ENCODE measurements at places on chromosomes 5 and 9. TPM values are rescaled to one million over a fixed set of nuclear protein-coding genes. Genes with fewer than 3 reads are reported as not detected.

- DNase-seq = no peak
Measured at GRCh38 chr9:76796296-76796695, 32.1 kb downstream of the PCA3 start.

- no peak for DNase-seq
Measured at GRCh38 chr9:7258688-7259396, 501.1 kb downstream of the KDM4C start.

- DNase-seq = no peak
Measured at GRCh38 chr5:150561192-150561512, 53.2 kb downstream of the NDST1 start.

The BARHL1 gene
- total RNA-seq = not detected

The NDST1 gene
- total RNA-seq = 9.6 TPM

GRCh38 chr9:115202960-115203751, 85.2 kb upstream of the TNC start:
- DNase-seq = no peak

- DNase-seq = no peak
Measured at GRCh38 chr5:135127439-135128240, 93.6 kb upstream of the PITX1 start.

- no peak for DNase-seq
Measured at GRCh38 chr5:78657201-78657600, 8.6 kb upstream of the LHFPL2 start.

DNA sequence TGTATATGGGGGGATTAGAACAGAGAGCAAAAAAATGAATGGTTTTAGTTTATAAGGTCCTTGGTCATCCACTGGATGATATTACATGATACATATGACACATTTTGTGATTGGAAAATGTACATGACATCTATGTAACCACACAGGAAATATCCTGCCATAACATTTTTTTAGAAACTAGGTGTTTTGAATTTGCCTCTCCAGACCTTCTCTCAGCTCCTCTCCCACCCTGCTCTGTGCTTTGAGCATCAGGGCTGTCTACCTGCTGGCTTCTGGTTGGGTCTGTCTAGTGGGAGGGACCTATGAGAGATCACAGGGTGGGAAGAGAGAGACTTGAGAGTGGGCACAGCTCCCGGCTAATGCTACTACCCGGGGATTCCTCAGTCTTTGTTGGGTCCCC, 24.4 kb downstream of the AKNA start:
- DNase-seq = no peak

The DNAJC25 gene
- total RNA-seq = 16.3 TPM

GRCh38 chr5:143870362-143870761, 58.4 kb downstream of the HMHB1 start:
- DNase-seq = no peak

GRCh38 chr5:179616002-179616594, 7.4 kb downstream of the HNRNPH1 start:
- no peak for DNase-seq

GRCh38 chr5:82802954-82803353, 274.2 kb downstream of the TMEM167A start:
- DNase-seq = no peak

DNA sequence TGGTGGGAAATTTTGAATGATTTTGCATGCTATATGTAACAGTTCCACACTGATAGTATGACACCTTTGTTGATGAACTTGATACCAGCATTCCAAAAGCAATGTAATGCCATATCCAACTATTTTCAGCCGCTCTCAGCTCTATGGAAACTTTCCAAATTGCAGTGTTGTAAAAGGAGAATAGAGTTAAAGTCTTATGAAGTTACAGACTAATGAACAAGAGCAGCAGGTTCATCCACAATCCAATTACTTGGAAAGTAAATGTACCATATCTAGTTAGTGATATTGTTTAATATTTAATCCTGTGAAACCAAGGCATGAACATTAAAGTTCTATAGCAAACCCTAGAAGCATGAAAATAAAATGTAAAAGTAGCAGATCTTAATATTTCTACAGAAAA, 418.2 kb downstream of the TUSC1 start:
- no peak for DNase-seq

The GCNT1 gene
- total RNA-seq = 0.24 TPM

GRCh38 chr9:114738581-114739316, 56.8 kb upstream of the TEX48 start:
- DNase-seq = peak; percentile 80

- no peak for DNase-seq
Measured at GRCh38 chr5:1468629-1469527, 23.6 kb upstream of the SLC6A3 start.

The PCDHGA1 gene
- total RNA-seq = 0.67 TPM

The SPINK4 gene
- total RNA-seq = not detected

The PALM2AKAP2 gene
- 0.75 TPM for total RNA-seq

DNA sequence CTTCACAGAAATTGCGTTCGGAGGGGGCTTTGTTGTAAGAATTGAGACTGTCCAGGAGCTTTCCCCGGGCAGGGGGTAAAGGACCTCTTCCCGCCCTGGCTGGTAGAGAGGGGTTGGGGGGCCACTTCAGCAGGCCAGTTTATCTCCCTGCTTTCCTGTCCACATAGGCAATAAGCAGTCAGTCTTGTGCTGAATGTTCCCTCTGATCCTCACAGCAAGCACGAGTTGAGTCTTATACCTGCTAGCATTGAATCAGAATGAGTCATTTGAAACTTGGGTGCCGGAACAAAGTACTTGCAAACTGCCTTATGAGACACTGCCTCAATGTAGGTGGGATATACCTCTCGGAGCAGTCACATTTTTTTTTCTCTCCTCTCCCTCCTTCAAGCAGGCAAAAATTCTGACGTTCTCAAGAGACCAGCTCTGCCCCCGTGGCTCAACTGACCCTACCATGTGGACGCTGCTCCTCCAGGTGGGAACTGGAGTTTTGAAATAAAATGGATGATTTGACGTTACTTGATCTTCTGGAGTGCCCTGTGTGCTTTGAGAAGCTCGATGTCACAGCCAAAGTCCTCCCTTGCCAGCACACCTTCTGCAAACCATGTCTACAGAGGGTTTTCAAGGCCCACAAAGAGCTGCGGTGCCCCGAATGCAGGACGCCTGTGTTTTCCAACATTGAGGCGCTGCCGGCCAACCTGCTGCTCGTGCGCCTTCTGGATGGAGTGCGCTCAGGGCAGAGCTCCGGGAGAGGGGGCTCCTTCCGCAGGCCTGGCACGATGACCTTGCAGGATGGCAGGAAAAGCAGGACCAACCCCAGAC, 1.3 kb downstream of the SH3RF2 start:
- no peak for DNase-seq

The KCNV2 gene
- total RNA-seq = not detected

The CD14 gene
- total RNA-seq = not detected

GRCh38 chr9:14096258-14096922, 217.6 kb downstream of the NFIB start:
- peak; percentile 53 for DNase-seq

DNA sequence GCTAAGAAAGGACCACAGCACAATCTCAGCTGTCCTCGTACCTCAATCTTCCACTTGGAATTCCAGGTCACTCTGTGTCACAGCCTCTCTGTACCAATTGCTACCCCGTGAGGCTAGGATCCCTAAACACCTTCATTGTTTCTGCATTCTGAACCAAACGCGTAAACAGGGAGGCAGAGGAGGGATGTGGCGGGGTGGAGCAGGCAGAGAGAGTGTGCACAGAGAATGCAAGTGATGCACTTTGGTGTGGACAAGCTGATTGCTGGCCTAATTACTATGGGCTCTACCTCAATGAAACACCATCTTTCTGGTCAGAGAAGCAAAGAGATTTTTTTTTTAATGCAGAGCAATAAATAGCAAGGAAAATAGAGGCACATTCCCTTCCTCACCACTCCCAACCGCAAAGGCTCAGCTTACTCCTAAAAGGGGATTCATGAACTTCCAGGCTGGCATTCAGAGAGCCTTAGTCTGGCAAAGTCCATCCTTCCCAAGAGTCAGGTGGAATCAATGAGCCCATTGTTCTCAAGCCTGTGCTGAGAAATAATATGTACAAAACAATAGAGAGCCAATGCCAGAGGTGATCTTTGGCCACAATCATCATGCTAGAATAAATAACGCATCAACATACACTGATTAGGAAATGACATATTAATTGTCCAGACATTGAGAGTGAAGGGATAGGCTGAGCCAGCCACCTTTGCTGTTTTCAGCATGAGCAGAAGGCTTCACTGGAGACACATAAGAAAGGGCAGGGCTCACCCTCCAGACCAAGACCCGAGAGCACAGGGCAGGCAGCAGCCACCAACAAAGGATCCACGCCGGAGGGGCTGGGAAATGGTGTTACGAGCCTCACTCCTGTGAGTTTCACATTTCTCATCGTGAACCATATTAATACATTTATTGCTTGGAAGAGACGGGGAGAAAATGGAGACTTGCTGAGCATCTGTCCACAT, 278.8 kb downstream of the ENC1 start:
- peak; percentile 53 for DNase-seq

- no peak for DNase-seq
Measured at GRCh38 chr5:73205305-73205704, 32.3 kb downstream of the TMEM174 start.

GRCh38 chr9:18989097-18989496, 43.9 kb downstream of the SAXO1 start:
- DNase-seq = no peak

The ANGPTL2 gene
- 1.2 TPM for total RNA-seq

The HSD17B3 gene
- not detected for total RNA-seq

The ZNF879 gene
- total RNA-seq = 1.1 TPM

GRCh38 chr5:81313278-81313677, 11.9 kb downstream of the ZCCHC9 start:
- DNase-seq = no peak

DNA sequence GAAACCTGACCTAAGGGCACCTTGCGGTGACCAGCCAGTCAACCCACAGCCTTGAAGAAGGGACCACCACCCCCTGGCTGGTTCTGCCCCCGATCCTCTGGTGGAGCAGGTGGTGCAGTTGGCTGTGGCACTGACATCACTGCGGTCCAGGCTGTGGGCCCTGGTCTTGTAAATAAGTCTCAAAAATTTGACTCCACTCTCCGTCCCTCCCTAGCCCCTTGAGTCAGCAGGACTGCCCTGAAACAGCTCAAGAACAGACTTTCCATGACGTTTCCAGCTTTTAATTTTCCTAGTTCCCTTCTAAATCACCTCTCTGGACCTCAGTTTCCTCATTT, 134.8 kb upstream of the BOD1 start:
- DNase-seq = no peak

The ANKRD18A gene
- total RNA-seq = not detected

DNA sequence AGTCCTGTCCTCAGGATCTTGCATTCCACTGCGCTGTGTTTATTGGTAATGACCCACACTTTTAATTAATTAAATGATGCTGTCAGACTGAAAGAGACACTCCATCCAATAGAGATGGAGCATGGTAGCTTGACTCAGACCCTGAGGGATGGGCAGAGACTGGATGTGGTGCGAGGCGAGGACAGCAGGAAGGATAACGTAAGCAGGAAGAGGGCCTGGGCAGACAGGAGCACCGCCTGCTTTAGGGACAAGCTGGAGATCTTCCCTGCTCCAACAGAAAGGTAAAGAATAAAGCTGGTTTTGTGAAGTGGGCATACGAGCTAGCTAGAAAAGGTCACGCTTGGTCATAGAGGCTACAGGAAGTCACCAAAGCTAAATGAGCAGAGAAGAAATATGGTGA, 3.6 kb upstream of the DOCK8 start:
- no peak for DNase-seq

DNA sequence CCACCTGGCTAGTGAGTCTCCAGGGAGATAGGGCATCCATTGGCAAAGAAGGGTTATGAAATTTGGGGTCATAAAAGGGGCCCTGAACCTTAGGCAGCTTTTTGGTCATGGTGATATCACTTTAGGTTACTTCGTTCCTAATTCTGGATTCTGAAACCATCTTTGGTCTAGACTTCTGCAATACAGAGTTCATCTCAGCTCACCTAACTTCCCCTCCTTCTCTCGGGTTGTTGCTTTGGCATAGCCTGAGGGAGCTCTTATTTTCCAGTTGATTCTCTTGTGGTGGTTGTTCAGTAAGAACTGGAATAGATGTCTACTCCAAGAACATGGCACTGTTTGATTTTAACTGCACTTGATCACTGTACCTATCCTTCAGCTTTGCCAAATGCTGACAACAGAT, 148.9 kb upstream of the RUSC2 start:
- DNase-seq = no peak

- peak; percentile 10 for DNase-seq
Measured at GRCh38 chr9:98010445-98010844, 27.3 kb downstream of the ANP32B start.

- no peak for DNase-seq
Measured at GRCh38 chr5:17180330-17180843, 37.0 kb upstream of the BASP1 start.

DNA sequence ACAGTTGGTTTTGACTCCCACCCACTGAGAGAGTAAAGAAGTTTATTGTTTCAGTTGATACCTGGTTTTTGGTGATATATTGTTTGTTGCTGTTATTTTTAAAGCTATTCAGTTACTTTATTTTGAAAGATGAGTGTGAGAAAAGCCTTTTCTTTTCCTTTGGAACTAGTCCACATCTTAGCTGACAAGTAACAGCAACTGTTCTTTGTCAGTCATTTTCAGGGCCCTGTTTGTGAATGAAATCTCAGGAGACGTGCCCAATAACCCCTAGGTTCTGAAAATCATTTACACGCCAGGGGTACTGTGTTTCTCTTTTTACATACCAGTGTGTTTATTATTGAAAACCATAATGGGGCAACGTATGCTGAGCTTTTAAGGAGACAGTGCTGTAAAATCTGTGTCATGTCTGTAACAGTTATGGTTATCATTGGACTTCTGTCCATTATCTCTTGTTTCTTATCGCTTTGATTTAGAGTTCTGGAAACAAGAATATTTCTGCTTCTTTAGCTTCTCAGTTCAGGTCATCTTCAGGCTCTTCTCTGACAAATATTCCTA, 75.0 kb downstream of the LIX1 start:
- no peak for DNase-seq

The FOXI1 gene
- total RNA-seq = not detected

The LTC4S gene
- not detected for total RNA-seq

The PCSK1 gene
- 10.9 TPM for total RNA-seq

The ABLIM3 gene
- 0.43 TPM for total RNA-seq

DNA sequence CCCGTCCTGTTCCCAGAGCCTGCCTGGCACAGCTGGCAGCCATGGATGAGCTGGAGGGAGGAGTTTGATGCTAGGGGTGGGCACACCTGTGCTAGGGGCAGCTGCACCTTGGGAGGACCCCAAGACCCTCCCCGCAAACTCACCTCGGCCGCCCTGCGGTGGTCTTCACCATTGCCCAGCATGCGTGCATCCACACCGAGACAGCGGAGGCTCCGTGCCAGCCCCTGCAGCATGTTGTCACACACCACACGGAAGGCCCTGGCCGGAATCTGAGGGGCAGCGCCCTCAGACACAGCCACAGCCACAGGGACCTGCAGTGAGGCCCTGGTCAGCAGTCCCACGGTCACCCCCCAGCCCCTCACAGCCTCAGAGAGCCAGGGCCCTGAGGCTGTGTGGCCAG, 45.9 kb upstream of the NRARP start:
- DNase-seq = no peak

GRCh38 chr5:77960863-77961396, 184.8 kb upstream of the TBCA start:
- peak; percentile 47 for DNase-seq
